ENCODE measurements at places on chromosomes 3 and 15. TPM values are rescaled to one million over a fixed set of nuclear protein-coding genes. Genes with fewer than 3 reads are reported as not detected.

CYP1A2 gene
- 0.23 TPM for total RNA-seq

EHHADH gene
- total RNA-seq, result 5.6 TPM

CMTM8 gene
- not detected for total RNA-seq

- DNase-seq, result no peak
These were observed 145.3 kb downstream of the DNAJB8 start for GRCh38 chr3:128321418-128321817.

- DNase-seq, result no peak
These were observed 215.9 kb downstream of the GBE1 start for GRCh38 chr3:81545572-81545971.

DNA sequence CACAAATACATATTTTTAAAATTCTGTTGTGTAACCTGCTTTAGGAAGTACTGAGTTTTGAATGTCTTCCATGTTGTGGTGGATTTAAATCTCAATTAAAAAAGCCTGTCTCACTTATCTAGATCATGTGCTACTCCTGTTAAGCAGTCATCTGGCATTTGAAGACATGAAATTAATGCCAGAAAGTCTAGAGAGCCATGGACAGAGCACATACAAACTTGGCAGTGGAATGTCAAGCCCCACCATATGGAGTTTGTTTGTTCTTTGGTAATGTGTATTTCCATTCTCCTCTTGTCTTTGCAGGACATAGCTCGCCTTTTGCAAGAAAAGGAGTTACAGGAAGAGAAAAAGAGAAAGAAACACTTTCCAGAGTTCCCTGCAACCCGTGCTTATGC, 39.3 kb upstream of the UTS2B start:
- no peak for DNase-seq

- DNase-seq, result no peak
These were observed 64.8 kb upstream of the SGO1 start for GRCh38 chr3:20250786-20251185.

- no peak for DNase-seq
These were observed 74.6 kb downstream of the TRIM42 start for GRCh38 chr3:140752499-140752898.

GRCh38 chr3:41602121-41602520, 359.8 kb downstream of the ULK4 start:
- no peak for DNase-seq

GRCh38 chr3:134300520-134300919, 49.9 kb upstream of the RYK start:
- DNase-seq, result no peak

GRCh38 chr3:81694662-81695061, 66.8 kb downstream of the GBE1 start:
- DNase-seq, result no peak
